ENCODE measurements at places on chromosomes 3 and 15.

- H3K4me3 ChIP-seq: no peak overlapping the region
- H3K27ac ChIP-seq: no peak overlapping the region
- no peaks in the 10 kb centered on the region for H3K4me1 ChIP-seq
- no peaks in the 10 kb centered on the region for H3K36me3 ChIP-seq
Measured at GRCh38 chr15:72890043-72890442, 106.5 kb upstream of the ADPGK start.

GRCh38 chr3:159829056-159829455 is 159.6 kb upstream of the IL12A start:
- H3K4me1 ChIP-seq: no peaks in the 10 kb centered on the region
- H3K27me3 ChIP-seq: no peaks in the 10 kb centered on the region
- no peaks in the 10 kb centered on the region for H3K36me3 ChIP-seq
- no peak overlapping the region for H3K4me3 ChIP-seq
- H3K27ac ChIP-seq: no peak overlapping the region
- no peak for DNase-seq

- no peak for DNase-seq
- H3K27me3 ChIP-seq: no peaks in the 10 kb centered on the region
- no peak overlapping the region for H3K4me3 ChIP-seq
- no peaks in the 10 kb centered on the region for H3K36me3 ChIP-seq
Measured at GRCh38 chr3:43865351-43865750, 174.6 kb downstream of the ABHD5 start.

DNA sequence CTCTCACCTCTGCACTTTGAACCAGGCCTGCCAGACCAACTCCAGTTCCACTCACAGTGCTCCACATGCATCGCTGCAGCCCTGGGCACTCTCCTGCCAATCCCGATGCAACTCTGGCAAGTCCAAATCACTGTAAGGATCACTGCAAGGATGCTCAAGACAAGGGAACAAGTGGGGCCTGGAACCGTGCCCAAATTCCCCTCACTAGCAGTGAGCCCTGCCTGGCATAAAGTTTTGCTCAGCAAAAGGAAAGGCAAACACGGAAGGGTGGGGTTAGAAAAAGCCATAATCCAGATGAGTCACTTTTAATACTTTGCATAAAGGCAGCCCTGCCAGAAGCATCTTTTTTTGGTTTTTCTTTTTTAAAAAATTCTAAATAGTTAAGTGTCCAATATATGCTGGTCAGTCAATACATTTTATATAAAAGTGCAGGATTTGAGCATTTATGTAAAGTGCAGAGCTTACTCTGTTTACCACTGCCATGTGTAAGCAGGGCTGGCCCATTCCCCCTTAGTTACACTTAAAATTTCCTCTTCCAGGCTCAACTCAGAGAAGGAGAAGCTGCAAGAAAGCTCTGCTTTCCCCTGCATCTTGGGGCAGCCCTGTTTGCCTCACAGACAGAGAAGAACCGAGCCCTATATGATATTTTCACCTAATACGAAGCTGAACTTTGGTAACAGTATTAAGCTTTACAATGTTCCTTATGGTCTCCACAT is 102.2 kb downstream of the CD47 start:
- H3K4me3 ChIP-seq: no peak overlapping the region
- no peaks in the 10 kb centered on the region for H3K36me3 ChIP-seq
- no peaks in the 10 kb centered on the region for H3K27me3 ChIP-seq

GRCh38 chr15:78929536-78930264 is 15.1 kb downstream of the CTSH start:
- no peak overlapping the region for H3K4me3 ChIP-seq
- no peak overlapping the region for H3K27ac ChIP-seq
- H3K4me1 ChIP-seq: no peaks in the 10 kb centered on the region
- H3K27me3 ChIP-seq: no peaks in the 10 kb centered on the region

- H3K4me3 ChIP-seq: no peak overlapping the region
- H3K27ac ChIP-seq: no peak overlapping the region
- no peaks in the 10 kb centered on the region for H3K4me1 ChIP-seq
- no peaks in the 10 kb centered on the region for H3K36me3 ChIP-seq
Measured at GRCh38 chr3:145079436-145079835, 1081.5 kb downstream of the PLOD2 start.

GRCh38 chr15:52136442-52136980 is 23.9 kb upstream of the BCL2L10 start:
- no peak overlapping the region for H3K4me3 ChIP-seq
- H3K27me3 ChIP-seq: no peaks in the 10 kb centered on the region
- DNase-seq: no peak
- no peak overlapping the region for H3K27ac ChIP-seq
- H3K36me3 ChIP-seq: peaks cover 22% of the 10 kb centered on the region

- H3K4me1 ChIP-seq: no peaks in the 10 kb centered on the region
- H3K27me3 ChIP-seq: no peaks in the 10 kb centered on the region
- no peak overlapping the region for H3K27ac ChIP-seq
- no peaks in the 10 kb centered on the region for H3K36me3 ChIP-seq
- no peak overlapping the region for H3K4me3 ChIP-seq
- DNase-seq: no peak
Measured at GRCh38 chr3:123353850-123354233, 95.0 kb downstream of the ADCY5 start.

GRCh38 chr15:101068961-101069653 is 149.9 kb downstream of the LRRK1 start:
- no peak overlapping the region for H3K4me3 ChIP-seq
- no peak overlapping the region for H3K27ac ChIP-seq
- no peak for DNase-seq
- H3K36me3 ChIP-seq: no peaks in the 10 kb centered on the region
- no peaks in the 10 kb centered on the region for H3K27me3 ChIP-seq

GRCh38 chr3:49358217-49358883 is at the start of gene GPX1:
Gene GPX1 (minus strand): TSS chr3:49358353. CDS start chr3:49358278, 75 bp downstream.
- peak within 1 kb of the TSS; percentile 85 for H3K27ac ChIP-seq
- H3K4me1 ChIP-seq: peaks cover 21% of the 10 kb centered on the region
- H3K4me3 ChIP-seq: peak within 1 kb of the TSS; percentile 65
- H3K27me3 ChIP-seq: no peaks in the 10 kb centered on the region

DNA sequence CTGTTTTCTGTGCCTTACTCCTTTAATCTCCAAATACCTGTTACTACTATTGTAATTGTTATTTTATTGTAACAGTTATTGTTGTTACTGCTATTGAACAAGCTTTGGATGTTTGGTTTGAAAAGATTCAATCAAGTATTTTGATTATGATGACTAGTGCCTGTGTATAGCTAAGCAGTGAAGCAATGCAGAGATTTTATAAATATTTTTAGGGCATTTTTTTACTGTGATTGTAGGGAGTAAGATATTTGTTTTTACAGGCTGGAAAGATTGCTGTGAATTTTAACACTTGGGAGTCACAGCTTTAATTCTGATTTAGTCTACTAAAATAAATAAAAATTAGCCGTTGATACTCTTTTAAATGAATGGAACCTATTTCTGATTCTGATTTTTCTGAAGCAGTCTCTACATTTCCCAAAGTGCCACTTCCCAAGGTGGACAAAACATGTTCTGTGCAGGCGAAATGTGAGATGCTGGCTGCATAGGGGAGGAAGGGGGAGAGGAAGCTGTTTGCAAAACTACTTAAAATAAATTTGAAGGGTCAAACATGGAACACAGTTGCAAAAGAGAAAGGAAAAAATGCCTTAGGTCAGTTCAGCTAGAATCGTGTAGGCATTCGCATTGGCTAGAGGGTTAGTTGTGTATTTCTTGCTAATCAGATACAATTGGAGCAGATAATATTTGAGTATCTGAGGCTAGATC is 25.7 kb downstream of the EEFSEC start:
- no peak for DNase-seq
- no peak overlapping the region for H3K27ac ChIP-seq
- H3K4me3 ChIP-seq: no peak overlapping the region
- no peaks in the 10 kb centered on the region for H3K36me3 ChIP-seq

DNA sequence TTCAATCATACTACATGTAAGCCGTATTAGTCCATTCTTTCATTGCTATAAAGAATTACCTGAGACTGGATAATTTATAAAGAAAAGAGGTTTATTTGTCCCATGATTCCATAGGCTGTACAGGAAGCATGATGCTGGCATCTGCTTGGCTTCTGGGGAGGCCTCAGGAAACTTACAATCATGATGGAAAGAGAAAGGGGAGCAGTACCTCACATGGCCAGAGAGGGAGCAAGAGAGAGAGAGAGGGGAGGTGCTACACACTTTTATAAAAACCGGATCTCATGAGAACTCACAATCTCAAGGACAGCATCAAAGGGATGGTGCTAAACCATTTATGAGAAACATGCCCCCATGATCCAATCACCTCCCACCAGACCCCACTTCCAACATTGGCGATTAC is 14.3 kb upstream of the CLASP2 start:
- H3K27ac ChIP-seq: no peak overlapping the region
- no peak for DNase-seq
- no peak overlapping the region for H3K4me3 ChIP-seq
- H3K36me3 ChIP-seq: no peaks in the 10 kb centered on the region
- no peaks in the 10 kb centered on the region for H3K4me1 ChIP-seq

Measured in natural killer cell (primary cell).